ENCODE measurements at places on chromosomes 12 and 14.

DNA sequence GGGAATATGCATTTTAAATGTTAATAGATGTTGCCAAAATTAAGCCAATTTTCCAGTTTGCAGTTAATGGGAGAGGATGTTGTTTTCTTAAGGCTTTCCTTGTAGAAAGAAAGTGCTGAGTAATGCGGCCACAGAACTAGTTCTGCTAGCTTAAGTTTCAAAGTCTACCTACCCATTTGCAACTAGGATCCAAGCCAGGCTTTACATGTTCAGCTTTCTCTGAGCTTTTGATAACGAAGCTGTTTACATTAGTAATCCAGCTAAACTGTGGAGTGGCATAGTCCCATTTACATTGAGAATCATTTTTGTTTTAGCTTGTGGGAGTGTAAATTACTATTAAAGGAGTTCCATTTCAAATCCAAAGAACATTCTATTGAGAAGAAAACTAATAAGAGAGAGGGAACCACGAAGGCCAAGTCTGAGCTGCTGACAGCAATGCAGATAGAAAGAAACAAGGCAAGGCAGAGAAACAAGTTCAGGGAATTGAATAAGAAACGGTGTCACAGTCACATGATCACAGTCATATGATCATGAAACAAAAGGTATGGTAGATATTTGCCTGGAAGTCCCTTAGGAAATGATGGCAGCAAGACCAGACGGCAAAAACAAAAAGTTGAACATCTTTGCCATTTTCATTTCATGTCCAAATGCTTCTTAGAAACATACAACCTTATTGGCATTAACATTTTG, 274.9 kb downstream of the PAWR start:
- no peak for DNase-seq

GRCh38 chr12:122965321-122965751, 927 bp downstream of the ABCB9 start:
- DNase-seq = no peak

DNA sequence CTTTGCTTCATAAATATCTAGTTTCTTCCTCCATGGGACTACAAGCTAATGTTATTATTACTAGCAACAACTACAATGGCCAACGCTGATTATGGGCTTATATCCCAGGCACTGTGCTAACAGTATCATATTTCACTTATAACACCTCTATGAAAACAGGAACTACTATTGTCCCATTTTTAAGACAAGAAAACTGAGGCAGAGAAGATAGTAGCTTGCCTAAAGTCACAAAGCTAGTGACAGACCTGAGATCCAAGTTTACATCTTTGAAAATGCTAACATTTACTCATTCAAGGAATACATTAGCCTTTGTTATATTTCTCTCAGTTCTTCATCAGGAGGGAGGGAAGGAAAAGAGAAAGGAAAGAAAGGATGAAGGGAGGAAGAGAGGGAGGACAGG, 32.8 kb downstream of the GIT2 start:
- no peak for DNase-seq

DNA sequence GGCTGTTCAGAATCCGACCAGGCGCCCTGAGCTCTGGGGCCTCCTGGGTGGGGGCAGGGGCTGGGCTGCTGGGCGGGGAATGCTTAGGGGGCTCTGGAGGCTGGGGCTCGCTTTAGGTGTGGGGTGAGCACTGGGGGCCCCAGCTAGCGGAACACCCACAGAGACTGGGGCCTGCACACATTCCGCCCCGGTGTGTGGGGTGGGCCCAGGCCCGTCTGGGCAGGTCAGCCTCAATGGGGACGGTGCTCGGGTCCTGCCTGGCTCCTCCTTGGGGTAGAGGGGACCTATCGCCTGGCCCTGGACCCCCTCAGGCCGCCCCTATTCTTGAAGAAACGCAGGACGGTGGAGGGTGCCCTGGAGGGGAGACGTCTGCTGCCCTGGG, 364.8 kb downstream of the TMEM121 start:
- no peak for DNase-seq

GRCh38 chr12:54933376-54933775, 51.2 kb downstream of the TESPA1 start:
- DNase-seq = no peak

DNA sequence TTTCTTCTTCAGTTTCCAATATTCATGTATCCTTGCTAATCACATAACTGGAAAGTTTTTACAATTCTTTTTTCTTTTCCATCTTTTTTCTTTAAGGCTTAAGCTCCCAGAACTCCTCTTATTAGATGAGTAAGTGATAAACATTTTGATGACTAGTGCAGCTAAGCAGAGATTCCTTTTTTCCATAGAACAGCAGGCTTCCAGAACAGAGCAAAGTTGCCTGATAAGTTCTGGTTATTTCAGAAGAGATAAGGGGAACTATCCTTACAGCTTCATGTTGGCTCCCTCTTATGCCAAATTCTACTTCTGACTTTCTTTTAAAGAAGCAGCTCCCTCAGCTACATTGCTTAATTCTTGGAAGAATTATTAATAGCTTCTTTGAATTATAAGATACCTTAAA, 194.7 kb upstream of the FAR2 start:
- DNase-seq = no peak

DNA sequence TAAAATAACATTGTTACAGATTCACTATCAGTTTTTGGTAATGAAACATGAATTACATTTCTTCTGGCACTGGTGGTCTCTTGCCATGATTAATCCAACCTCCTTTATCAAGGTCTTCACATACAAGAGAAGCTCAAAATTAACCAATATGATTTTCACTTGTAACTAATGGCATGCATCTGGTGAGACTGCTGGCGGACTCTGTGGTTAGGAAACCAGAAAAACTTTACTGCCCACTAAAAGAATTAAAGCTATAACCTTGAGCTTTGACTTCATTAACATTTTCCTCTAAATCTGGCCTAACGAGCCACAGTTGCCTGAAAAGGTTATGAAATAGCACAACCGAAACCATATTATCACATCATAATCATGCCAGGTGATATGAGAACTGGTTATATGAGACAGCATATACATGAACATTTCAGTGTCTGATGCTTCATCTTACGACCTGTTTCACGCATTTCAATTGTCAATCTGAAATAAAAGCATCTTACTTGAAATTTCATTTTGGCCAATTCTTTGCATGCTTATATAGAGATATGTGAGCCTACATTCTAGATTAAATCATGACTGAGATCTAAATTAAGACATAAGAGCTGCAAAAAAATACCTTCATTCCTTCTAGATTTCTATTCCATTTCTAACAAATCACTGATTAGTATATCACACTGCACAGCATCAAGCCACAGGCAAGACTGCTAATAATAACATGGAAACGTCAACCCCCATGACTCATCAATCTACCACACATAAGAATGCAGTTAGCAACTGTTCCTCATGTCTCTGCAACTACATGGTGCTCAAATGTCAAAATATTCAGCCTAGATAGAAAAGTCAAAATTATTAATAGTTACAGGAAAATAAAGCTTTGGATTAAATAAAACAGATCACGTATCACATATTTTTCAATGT, 89.3 kb downstream of the OSBPL8 start:
- DNase-seq = peak; percentile 76

DNA sequence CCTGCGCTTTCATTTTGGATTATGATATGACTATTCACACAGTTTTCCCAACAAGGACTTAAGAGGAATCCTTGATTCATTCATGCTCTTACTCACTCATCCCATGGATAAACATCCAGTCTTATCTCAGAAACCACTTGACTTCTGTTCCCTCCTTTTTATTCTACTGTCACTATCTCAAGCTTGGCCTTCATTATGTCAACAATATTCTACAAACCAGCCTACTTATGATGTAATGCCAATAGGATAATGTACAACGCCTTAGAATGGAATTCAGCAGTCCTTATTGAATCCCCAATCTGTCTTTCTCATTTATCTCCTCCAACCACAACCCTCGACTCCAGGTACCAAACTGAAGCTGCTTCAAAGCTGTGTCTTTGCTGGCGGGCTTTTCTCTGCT, 448.5 kb downstream of the PDZRN4 start:
- no peak for DNase-seq

DNA sequence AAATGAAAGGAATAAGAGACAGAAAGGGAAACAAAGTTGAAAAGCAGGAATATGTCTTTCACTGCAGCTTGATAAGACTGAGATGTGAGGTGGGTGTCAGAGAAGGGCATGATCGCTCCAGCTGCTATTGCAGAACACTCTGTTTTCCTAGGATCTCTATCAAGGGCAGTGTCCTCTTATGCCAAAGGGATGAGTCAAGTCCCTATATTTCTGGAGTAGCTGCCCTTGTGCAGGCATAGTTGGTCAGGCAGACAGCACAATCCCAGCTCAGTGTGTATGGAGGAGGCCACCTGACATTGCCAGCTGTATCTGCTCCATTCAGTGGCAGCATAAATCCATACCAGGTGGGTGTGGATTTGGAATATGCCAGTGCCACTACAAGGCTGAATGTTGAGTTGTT, 101.6 kb downstream of the DAD1 start:
- no peak for DNase-seq

DNA sequence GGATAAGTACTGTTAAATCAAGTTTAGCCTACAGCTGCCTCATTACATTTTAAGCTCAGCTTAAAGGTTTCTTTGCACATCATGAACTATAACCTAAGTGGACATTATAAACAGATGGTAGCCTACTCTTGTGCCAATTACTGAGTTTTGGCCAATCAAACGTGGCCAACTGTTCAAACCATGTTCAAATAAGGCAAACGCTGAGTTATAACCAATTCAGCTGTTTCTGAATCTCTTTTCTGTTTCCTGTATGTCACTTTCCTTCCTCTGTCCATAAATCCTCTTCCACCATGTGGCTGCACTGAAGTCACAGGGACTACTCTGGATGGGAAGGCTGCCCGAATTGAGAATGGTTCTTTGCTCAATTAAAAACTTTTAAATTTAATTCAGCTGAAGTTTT, 98.4 kb downstream of the BCAT1 start:
- no peak for DNase-seq

GRCh38 chr12:128982933-128983332, 129.7 kb downstream of the GLT1D1 start:
- no peak for DNase-seq

GRCh38 chr14:81208489-81208888, 12.3 kb downstream of the GTF2A1 start:
- DNase-seq = no peak

DNA sequence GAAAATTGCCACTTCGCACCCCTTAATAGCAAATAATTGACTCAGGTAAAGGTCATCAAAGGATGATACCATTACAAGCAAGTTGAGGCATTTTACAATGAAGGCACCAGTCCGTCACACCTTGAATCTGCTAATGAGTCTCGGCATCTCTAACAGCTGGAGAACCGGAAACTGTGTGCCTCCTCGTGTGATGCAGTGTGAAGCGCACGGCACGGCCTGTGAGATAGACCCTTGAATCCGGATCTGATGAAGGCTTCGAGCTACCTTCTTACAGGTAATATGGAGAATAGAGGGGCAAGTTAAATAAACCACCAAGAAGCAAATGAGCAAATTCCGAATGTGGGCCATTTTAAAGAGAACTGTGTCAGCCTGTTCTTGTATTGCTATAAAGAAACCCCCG, 19.8 kb upstream of the TUBA1A start:
- peak; percentile 60 for DNase-seq

GRCh38 chr12:90871726-90872096, 83.3 kb downstream of the CCER1 start:
- no peak for DNase-seq

- no peak for DNase-seq
Observed at GRCh38 chr12:122137229-122137628, 36.8 kb downstream of the IL31 start.

- DNase-seq = no peak
Observed at GRCh38 chr12:26255893-26256645, 60.7 kb downstream of the SSPN start.

- no peak for DNase-seq
Observed at GRCh38 chr14:61388173-61388975, 67.0 kb downstream of the PRKCH start.

GRCh38 chr12:5988659-5989116, 43.6 kb upstream of the ANO2 start:
- DNase-seq = peak; percentile 55

GRCh38 chr14:64196814-64197411, 97.3 kb downstream of the ESR2 start:
- DNase-seq = no peak

DNA sequence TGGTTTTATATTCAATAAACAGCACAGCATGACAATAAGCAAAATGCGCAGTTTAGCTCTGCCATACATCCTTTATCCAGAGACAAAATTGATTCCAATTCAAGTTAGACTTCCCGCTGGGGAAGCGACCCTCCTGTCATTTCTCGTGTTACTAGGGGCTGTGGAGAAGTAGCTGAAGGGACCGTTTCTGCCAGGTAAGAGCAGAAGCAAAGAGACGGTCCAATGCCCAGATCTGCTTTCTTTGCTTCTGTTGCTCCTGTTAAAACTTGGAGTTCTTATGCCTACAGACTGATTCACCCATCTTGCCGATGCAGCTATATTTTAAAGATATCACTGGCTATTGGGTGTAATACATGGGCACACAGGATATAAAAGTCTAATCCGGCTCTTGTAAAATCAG, 156.8 kb upstream of the AVPR1A start:
- no peak for DNase-seq

- no peak for DNase-seq
Observed at GRCh38 chr14:80607430-80608190, 333.9 kb downstream of the CEP128 start.

DNA sequence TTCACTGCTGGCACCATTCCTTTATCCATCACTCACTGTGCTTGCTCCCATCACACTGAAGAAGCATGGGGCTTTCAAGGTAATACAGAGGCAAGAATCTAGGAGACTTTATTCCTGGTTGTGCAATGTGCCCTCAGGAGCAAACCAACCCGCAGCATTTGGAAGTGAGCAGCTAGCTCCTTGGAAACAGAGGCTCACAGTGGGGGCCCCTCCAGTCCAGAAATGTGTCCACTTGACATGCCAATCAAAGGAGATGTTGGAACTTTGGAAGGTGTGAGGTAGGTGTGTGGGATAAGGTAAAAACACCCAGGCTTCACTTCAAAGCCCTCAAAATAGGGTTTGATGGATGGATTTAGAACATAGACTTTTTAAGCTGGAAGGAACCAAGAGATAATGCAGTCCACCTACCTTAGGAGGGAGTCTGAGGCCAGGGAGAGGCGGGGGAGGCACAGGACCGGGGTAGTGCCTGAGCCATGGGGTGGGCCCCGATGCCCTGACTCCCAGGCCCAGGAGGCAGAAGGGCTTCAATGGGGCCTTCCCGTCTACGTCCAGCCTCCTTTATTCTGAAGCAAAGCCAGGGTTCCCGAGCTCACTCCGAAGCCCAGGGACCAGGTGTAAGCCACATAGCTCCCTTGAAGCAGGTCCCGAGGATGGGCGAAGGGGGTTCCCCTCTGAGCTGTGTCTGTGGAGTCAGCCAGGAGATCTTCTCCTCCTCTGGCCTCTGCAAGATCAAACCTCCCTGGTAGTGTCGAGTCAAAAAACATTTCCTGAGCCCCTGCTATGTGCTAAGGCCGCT, 17.6 kb upstream of the BCL11B start:
- DNase-seq = no peak

- DNase-seq = no peak
Observed at GRCh38 chr14:36294543-36294942, 25.9 kb downstream of the MBIP start.

GRCh38 chr12:4356041-4356327, 23.5 kb downstream of the FGF23 start:
- peak; percentile 73 for DNase-seq

- DNase-seq = no peak
Observed at GRCh38 chr14:89926694-89927093, 27.8 kb downstream of the EFCAB11 start.
